Activated naive CD4-positive, alpha-beta T cell treated with Interleukin-2 at 50 U/mL for 16 hours (primary cell): ENCODE measurements at places on chromosomes 6 and 20.

GRCh38 chr6:10621847-10622246 is 72.6 kb downstream of the C6orf52 start:
- DNase-seq = no peak

- no peak for DNase-seq
Observed at GRCh38 chr6:2959909-2960719, 11.3 kb downstream of the SERPINB6 start.

DNA sequence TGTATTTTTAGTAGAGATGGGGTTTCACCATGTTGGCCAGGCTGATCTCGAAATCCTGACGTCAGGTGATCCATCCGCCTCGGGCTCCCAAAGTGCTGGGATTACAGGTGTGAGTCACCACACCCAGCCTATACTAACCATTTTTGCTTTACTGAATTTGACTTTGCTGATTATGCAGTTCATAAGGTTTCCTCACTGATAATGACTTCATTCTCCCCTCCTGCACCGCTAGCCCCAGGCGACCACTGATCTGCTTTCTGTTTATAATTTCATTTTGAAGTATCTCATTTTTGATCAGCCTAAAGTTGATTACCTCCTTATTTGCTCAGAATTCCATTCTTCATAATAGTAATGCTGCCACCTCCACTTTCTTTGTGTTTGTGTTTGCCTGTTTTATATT is 48.7 kb upstream of the FAM83D start:
- no peak for DNase-seq

DNA sequence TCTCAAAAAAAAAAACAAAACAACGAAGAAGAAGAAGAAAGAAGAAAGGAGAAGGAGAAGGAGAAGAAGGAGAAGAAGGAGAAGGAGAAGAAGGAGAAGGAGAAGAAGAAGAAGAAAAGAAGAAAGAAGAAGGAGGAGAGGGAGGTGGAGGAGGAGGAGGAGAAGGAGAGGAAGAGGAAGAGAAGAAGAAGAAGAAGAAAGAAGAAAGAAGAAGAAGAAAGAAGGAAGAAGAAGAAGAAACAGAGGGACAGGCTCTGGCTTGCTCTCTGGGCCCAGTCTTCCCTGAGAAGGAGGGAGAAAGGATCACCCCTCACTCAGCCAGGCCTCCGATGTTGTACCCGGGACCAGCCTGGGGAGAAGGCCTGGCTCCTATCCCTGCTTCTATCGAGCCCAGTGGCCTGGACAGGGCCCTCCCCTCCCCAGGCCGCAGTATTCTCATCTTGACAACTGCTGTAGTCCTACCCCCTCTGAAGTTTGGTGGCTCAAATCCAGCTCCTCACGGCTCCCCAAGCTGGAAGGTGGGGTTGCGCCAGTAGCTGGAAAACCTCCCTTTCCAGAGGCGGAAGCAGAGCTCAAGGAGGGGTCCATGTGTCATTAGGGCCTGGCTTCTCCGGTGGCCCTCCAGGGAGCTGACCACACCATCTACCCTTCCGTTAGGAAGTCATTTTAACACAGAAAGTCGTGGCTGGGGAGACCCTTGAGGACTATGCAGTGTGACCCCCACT is 18.9 kb downstream of the C6orf132 start:
- no peak for DNase-seq

- DNase-seq = no peak
Observed at GRCh38 chr6:20479060-20479459, 55.2 kb upstream of the CDKAL1 start.

GRCh38 chr6:167487749-167488664 is 163.1 kb downstream of the TTLL2 start:
- DNase-seq = no peak

GRCh38 chr6:94751641-94752329 is 825.5 kb upstream of the MANEA start:
- no peak for DNase-seq

DNA sequence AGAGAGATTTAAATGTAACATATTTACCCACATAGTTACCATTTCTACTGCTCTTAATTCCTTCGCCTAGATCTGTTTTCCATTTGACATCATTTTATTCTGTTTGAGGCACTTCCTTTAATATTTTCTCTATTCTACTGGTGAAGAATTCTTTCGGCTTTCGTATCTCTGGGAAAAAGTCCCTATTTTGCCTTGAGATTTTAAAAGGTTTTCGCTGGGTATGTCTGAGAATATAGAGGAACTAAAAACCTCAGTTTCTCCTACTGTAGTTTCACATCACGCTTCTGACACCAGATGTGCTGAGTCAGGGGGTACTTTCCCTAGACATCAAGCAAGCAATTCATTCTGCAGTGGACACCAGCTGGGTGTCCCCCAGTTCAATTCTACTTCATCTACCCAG is 61.7 kb downstream of the E2F3 start:
- no peak for DNase-seq

DNA sequence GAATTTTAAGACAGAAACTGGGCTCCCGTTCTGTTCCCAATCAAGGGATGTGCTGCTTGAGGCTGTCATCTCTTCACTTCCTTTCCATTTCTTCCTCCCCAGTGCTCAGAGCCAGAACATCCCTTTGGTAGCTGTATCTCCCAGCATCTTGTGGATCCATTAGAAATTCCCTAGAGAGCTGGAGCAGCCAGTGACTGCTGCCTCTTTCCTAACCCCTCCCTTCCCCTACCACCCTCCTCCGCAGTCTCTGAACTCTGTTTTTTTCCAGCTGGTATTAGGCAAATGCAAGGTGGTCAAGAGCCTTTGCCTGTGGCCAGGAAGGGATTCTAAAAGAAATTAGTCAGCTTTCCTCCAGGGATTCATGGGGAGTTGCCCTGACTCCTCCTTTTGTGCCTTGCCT is 208.0 kb downstream of the EYA2 start:
- no peak for DNase-seq

DNA sequence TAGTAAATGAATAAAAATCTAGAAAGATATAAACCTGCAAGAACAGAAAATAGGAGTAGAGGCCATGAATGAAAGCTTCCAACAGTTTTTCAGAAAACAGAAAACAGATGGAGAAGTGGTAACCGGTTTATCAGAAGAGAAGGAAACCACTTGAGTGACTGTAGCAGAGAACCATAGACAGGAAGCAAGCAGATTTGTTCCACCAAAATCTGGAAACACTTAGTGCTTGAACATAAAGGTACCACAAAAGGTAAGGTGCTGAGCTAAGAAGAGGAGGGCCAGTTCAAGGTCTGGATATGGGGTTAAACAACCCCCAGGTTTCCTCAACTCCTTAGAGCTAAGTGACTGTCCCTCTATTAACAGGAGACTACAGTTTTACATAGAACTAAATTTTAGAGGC is 9.2 kb upstream of the KIAA0319 start:
- no peak for DNase-seq

GRCh38 chr6:29941016-29941415 is 1.3 kb upstream of the HLA-A start:
- DNase-seq = no peak

DNA sequence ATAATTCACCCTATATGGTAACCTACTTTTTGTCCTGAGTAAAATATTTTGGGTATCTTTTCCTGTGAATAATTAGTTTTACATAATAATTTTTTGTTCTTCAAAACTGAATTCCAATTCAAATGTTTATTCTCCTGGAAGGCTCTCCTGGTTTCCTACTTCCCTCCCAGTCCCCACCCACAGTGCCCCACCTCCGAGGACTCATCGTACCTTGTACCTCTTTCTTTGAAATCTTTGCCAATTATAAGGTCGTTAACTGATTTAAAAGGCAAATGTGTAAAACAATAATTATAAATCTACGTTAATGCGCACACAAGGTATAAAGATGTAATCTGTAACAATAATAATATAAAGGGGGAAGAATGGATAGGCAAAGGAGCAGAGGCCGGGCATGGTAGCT is 40.5 kb upstream of the VEGFA start:
- no peak for DNase-seq

GRCh38 chr6:53874964-53875363 is 80.2 kb downstream of the LRRC1 start:
- DNase-seq = no peak

- DNase-seq = no peak
Observed at GRCh38 chr6:85795945-85796344, 153.3 kb upstream of the SYNCRIP start.

GRCh38 chr20:41408156-41408794 is 41.7 kb upstream of the EMILIN3 start:
- DNase-seq = no peak

- DNase-seq = peak; percentile 73
Observed at GRCh38 chr6:34243901-34244884, 4.6 kb downstream of the SMIM29 start.

DNA sequence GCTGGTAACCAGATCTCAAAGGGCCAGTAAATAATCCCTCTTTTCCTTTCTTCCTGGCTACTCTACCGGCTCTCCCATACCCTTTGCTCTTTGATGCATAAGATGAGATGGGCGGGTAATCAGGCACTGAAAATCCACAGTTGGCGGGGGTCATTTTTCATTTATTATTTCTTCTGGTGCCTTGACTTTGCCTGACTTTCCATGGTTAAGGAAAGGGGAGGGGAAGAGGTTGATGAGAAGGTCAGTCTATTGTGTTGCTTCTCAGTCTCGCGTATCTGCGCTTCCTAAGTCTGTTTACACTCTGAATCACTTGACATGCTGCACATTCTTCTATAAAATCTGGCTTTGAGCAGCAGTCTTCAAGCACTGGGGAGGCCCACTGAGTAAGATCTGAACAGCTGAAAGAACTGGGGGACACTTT is 121.1 kb upstream of the HDGFL1 start:
- no peak for DNase-seq

DNA sequence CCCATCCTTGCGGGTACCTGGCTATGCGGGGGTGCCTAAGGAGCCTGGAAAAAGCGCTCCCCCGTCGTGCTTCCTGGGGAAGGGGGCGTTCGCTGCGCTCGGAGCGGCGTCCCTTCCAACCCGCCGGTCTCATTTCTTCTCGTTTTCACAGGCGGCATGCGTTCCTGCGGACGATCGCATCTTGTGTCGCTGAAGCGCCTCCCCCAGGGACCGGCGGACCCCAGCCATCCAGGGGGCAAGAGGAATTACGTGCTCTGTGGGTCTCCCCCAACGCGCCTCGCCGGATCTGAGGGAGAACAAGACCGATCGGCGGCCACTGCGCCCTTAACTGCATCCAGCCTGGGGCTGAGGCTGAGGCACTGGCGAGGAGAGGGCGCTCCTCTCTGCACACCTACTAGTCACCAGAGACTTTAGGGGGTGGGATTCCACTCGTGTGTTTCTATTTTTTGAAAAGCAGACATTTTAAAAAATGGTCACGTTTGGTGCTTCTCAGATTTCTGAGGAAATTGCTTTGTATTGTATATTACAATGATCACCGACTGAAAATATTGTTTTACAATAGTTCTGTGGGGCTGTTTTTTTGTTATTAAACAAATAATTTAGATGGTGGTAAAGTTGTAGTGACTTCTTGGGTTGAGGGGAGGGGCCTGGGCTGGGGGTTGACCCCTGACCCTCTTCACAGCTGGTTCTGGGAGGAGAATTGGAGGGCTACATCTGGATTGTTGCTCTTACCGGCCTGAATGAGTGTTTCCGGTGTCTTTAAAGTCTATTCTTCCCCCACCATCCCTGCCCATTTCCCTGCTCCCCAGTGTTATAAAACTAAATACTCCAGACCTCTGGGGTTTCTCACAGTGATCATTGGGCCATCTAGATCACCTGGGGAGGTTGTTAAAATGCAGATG is 1.1 kb downstream of the ID1 start:
- DNase-seq = peak; percentile 20

- DNase-seq = no peak
Observed at GRCh38 chr20:44153636-44154043, 33.3 kb downstream of the JPH2 start.

DNA sequence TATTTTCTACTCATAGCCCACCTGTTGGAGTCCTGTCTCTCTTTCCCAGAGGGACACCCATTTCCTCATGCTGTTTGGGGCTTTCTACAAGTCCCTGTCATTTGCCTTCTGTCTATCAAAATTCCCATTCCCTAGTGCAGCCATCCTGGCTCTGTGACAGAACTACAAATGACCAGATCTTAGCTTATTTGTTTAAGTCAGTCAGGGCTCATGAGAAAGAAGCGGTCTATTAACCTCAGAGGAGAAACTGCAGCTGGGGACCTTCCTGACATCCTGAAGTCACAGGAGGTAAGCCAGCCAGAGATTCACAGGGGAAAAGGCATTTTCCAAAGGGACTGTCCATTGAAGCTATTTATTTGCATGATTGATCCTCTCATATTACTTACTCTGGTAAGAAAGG is 1.7 kb upstream of the COL9A1 start:
- DNase-seq = no peak

DNA sequence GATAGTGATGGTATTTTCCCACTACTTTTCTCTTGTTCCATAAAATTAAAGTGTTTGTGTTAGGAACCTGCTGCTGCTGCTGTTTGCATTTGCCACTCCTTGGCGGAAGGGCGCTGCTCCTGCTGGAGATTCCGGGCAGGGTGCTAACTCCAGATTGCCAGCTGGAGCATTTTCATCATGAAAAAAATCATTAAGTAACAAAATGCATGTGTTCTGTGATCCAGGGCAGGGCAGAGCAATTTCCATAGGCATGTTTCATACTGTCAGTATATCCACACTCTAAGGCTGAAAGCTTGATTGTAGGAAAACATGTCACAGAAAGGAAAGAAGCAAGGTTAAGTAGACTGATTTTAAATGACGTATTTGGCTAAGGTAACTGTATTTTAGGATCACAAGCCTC is 24.0 kb downstream of the PBOV1 start:
- no peak for DNase-seq

DNA sequence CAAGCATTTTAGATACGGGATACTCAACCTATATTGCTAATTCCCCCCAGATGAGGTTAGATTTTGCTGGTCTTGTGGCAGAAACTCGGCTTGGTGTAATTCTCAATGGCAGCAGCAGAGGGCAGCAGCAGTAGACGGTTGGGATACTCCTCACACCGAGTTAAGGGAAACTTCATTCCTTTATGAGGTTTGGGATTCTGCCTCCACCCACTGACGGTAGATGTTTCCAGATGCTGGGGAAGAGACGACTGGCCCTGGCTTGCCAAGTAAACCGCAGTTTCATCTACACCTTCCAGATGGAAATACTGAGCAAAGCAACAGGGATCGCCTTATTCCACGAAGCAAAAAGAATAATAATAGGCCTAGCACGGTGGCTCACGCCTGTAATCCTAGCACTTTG is 8.2 kb upstream of the TBC1D7 start:
- peak; percentile 82 for DNase-seq
